ENCODE measurements at places on chromosomes 4 and X.

GRCh38 chr4:65535113-65535512 is 135.2 kb downstream of the EPHA5 start:
- no peaks in the 10 kb centered on the region for H3K27me3 ChIP-seq
- no peak overlapping the region for H3K4me3 ChIP-seq
- no peak for DNase-seq

- peaks cover 46% of the 10 kb centered on the region for H3K27me3 ChIP-seq
- H3K4me1 ChIP-seq, result peaks cover 47% of the 10 kb centered on the region
- peak overlapping the region; percentile 93 for H3K27ac ChIP-seq
- no peaks in the 10 kb centered on the region for H3K36me3 ChIP-seq
- H3K4me3 ChIP-seq, result peak overlapping the region; percentile 92
These were observed 3.7 kb upstream of the FAT1 start for GRCh38 chr4:186727169-186727976.

DNA sequence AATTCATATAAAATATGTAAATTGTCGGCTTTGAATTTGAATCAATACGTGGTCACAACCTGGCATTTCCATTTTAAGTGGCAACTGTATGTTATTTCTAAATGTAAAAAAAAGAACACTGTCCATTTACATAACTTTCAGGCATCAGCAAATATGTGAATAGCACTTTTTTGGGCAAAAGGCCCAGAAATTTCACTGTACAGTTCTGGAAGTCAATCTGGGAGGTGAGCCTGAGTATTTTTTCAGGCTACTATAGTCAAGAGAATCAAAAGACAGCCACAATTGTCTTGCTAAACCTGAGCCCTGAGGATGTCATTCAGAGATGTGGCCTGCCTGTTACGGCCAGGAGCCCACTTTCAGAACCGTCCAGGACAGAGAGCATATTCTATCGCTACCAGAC is 543.9 kb upstream of the MAGEB2 start:
- no peaks in the 10 kb centered on the region for H3K4me1 ChIP-seq
- H3K27me3 ChIP-seq, result no peaks in the 10 kb centered on the region
- no peak overlapping the region for H3K27ac ChIP-seq

DNA sequence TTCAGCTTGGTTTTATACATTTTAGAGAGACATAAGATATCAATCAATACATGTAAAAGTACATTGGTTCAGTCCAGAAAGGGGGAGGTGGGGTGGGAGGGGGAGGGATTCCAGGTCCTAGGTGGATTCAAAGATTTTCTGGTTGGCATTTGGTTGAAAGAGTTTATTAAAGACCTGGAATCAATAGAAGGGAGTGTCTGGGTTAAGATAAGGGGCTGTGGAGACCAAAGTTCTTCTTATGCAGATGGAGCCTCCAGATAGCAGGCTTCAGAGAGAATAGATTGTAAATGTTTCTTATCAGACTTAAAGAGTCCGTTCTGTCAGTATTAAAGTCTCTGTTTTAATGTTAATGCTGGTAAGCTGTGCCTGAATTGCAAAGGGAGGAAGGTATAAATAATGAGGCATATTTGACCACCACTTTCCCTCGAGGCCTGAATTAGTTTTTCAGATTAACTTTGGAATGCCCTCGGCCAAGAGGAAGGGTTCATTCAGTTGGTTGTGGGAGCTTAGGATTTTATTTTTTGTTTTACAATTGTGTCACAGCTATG is 169.9 kb downstream of the AASDH start:
- H3K4me3 ChIP-seq, result no peak overlapping the region
- no peaks in the 10 kb centered on the region for H3K36me3 ChIP-seq
- no peak for DNase-seq
- no peak overlapping the region for H3K27ac ChIP-seq

DNA sequence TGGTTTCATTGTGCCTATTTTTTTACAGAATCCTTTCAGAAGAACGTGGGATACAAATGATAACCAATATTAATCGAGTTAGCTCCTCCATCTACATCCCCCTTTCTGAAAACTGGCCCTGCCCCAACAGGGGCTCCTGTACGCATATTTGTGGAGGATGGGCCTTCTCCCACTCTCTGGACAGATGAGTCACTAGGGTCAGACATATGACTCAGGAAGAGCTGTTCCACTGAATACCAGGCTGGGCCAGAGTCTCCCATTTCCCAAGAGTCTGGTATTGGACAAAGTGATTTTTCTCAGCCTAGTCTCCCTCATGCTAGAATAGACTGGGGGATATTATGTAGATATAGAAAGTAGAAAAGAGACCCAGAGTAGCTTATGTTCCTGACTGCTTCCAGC is 142.4 kb downstream of the TSPAN5 start:
- H3K4me1 ChIP-seq, result peaks cover 10% of the 10 kb centered on the region
- H3K4me3 ChIP-seq, result no peak overlapping the region
